ENCODE measurements at places on chromosomes 5 and 9.
A peak's percentile ranks its signal among the peaks of the same experiment; 100 is the strongest.

GRCh38 chr5:137836997-137837396 is 30.7 kb upstream of the MYOT start:
- DNase-seq = no peak

GRCh38 chr9:84939774-84940173 is 270.2 kb downstream of the NTRK2 start:
- no peak for DNase-seq

DNA sequence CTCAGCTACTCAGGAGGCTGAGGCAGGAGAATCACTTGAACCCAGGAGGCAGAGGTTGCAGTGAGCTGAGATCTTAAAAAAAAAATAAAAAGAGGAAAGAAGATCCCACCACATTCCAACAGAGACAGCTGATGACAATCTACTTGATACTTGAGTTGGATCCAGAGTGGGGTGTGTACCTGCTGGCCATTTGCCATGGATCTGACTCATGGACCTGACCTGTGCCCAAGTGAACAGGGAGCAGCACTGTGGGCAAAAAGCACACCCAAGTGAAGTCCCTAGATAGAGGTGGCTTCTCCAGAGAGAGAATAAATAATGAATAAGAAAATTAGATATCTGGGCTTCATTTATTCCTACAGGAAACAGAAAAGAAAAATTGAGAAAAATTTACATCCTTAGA is 81.2 kb upstream of the MIER3 start:
- DNase-seq = no peak

GRCh38 chr5:112511920-112512319 is 92.8 kb upstream of the EPB41L4A start:
- no peak for DNase-seq

- no peak for DNase-seq
Measured at GRCh38 chr9:133234577-133235322, 25.7 kb upstream of the OBP2B start.

- DNase-seq = no peak
Measured at GRCh38 chr9:82449986-82450385, 461.4 kb downstream of the SPATA31D1 start.

DNA sequence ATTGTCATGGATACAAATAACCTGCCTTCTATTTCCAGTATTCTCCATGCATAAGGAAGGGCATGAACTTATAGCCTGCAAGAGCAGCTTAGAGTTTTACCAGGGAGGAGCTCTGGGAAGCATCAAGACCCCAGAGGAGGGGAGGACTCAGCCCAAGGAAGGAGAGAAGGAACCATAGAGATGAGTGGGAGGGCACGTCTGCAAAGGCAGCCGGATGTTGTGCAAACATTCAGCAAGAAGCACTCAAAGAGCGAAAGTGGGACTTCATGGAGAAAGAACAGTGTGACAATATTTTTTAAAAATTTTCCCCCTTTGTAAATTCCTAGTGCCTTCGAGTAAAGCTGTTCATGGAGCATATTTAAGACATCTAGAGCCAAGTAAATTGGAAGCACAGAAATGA is 270.1 kb upstream of the PTGER4 start:
- no peak for DNase-seq

GRCh38 chr9:36138901-36139300 is 2.4 kb downstream of the GLIPR2 start:
- DNase-seq = no peak

DNA sequence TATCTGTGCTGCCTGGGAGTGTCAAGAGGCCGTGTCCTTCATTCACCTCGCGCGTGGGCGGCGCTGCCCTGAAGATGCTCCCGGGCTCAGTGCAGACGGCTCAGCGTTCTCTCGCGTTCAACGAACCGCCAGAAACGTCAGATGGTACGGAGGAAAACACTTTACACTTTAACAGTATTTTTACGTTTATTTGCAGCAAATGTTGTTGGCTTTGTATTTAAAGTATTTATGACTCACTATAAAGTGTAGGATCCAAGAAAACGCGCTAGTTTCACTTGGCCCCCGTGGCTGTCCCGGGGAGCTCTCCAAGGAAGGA is 544 bp upstream of the ERCC6L2 start:
- peak; percentile 60 for DNase-seq

DNA sequence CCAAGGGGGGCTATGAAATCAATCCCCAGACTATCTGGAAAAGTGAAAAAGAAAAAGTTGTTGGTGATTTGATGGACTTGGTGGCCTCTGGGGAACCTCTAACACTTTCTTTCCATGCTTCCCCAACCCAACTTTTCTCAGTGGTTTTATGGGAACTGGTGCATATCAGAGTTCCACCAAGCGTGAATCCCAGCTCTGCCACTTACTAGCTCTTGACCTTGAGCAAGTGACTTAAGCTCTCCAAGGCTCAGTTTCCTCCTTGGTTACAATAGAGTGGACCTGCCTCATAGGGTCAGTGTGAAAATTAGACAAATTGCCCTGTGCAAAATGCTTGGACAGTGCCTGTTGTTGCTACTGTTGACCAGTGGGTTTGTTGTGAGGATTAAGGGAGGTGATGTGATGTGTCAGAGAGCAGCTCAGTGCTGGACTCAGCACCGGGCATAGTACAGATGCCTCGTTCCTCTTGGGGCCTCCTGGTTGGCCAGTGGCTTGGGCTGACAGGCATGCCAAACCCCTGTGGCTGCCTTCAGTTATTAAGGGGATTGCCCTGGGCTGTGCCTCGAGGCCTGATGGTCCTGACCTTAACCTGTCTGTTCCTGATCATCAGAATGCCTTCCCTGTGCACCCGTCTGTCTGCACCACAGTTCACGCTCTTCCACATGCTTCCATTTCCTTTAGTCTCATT is 49.3 kb downstream of the COL15A1 start:
- no peak for DNase-seq

- no peak for DNase-seq
Measured at GRCh38 chr5:87627363-87627762, 214.6 kb upstream of the CCNH start.

DNA sequence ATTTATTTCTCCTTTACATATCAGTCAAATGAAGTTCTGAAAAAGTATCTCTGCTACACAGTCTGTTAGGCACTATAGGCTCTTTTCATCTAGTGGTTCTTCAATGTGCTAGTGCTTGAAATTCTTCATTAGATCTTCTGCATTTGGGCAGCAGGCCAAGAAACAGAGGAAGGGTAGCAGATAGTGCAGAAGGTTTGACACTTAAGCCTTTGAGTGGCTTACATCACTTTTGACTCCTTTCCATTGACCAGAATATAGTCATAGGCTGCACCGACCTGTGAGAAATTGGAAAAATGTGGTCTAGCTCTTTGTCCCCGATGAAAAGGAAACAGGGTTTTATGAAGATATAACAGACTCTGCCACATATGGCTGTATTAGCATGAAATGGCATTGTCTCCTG is 459.5 kb upstream of the PTGER4 start:
- DNase-seq = no peak

DNA sequence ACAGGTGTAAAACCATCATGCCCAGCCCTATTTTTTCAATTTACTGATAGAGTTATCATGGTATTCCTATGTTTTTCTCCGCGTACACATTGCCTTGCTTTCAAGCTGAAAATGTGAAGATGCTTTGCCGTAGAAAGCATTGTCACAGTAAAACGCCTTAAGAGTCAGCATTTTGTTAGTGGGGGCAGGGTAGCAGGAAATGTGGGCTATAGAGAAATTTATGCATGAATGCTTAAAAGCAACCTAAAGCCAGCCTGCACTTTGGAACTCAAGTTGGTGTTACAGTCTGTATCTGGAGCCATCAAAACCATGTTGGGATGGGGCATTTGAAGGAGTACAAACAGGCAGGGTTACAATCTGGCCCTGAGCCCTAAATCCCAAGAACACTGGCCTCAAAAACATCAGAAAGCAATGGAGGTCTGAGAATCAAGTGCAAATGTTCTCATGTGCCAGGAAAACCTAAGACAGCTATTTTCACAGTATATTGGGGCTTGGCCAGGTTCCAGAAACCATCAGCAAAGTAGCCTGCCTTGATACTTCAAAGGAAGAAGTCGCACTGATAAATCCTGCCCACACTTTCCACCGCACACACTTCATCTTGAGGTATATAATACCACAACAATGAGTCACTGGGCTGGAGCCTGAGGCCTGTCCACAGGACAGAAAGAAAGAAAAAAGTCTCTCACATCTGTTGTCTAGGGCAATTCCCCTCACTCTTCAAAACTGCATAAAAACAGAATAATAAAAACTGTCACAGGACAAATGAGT is 313.8 kb downstream of the ENC1 start:
- DNase-seq = peak; percentile 17

- DNase-seq = no peak
Measured at GRCh38 chr5:129909225-129909624, 5.0 kb downstream of the CHSY3 start.

DNA sequence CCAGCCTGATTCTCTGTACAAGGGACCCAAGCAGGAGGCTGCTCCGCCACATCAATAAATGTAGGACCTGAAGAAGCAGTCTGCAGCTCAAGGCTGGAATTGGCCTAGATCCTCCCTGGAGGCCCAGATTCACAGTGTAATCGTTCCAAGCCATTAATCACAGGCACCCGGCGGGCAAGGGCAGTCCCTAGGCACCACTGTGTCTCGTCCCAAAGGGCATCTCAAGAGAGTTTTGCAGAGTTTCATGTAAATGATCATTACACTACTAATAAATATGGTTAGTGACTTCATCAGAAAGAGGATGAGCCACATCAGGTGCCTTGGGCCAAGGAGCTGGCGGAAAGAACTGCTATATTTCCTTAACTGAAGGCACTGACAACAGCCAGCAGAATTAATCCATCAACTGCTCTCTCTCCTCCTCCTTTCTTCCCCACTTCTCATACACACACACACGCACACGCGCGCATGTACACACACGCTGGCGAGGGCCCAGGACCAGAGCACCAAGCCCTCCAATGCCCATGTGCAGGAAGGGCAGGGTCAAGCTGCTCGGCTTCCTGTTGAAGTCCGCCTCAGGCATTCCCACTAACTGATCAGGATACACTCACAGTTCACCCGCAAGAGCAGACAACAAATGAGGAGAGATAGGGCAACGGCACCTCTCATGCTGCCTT is 33.9 kb downstream of the GNAQ start:
- DNase-seq = no peak

DNA sequence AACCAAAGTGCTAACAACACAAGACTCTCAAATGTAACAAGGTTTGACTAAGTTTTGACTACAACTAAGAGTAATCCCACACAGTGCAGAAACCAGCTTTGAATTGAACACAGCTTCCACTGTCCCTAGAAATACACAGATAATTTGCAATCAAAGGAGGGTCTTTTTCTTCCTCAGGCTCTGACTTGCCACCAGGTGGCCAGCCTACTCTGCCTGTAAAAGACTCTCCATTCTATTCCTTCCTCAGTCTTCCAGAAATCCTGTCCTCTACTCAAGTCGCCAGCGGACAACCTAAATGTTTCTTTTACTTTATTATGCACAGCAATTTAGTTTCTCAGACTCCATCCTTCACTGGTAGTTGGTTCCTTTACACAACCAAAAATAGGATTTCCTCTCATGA is 32.2 kb upstream of the MCTP1 start:
- DNase-seq = no peak

GRCh38 chr5:143213851-143214363 is 189.6 kb downstream of the NR3C1 start:
- no peak for DNase-seq

DNA sequence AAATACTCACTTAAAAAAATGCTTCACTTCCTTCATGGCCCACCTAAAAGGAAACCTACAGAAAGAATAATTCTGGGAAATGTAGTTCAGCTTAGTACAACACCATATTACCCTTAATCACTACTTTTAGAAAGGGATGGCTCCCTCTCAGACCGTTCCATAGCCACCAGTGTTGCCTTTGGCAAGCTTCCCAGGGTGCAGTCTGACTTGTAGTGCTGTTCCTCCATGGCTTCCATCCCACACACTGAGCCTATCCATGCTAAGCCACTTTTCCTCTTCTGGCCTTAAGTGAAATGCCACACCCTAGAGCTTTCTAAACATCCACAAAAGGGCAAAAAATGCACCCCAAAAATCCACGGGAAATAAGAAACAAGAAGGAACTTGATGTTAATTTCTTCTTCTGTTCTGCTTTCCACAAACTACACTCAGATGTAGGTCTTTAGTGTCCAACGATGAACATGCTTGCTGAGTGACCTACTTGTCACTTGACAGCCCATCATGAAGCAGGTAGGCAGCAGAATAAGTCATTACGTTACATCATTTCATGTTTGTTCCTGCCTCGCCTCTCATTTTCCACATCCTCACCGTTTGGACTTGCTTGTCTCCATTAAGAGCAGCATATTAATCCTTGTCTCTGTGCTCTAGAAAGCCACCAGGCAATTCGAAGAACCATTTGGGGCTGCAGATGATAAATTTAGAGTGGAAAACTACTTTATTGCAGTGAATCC is 391.1 kb upstream of the GRAMD2B start:
- no peak for DNase-seq

DNA sequence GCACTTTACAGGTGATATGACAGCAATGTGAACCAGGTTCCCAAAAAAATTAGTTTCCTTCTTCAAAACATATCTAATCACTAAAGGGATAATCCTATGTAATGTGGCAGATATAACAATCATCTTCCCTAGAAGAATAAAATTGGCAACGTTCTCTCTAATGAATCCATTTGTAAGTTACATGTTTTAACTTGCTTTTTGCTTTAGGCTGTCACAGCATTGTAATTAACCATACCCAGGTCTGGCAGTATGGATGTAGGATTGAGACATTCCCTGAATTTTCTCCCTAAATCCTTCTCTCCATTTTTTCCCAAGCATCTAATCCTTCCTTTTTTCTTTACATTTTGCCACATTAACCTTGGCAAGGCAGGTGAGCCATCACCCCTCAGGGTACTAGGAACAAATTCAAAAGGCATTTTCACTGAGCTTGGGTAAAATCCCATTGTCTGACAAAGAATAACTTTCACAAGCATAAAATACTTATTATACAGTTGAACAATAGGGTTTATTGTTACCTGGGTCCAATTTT is 548.3 kb downstream of the SEMA5A start:
- DNase-seq = no peak

GRCh38 chr5:169754737-169755136 is 117.7 kb downstream of the DOCK2 start:
- no peak for DNase-seq

DNA sequence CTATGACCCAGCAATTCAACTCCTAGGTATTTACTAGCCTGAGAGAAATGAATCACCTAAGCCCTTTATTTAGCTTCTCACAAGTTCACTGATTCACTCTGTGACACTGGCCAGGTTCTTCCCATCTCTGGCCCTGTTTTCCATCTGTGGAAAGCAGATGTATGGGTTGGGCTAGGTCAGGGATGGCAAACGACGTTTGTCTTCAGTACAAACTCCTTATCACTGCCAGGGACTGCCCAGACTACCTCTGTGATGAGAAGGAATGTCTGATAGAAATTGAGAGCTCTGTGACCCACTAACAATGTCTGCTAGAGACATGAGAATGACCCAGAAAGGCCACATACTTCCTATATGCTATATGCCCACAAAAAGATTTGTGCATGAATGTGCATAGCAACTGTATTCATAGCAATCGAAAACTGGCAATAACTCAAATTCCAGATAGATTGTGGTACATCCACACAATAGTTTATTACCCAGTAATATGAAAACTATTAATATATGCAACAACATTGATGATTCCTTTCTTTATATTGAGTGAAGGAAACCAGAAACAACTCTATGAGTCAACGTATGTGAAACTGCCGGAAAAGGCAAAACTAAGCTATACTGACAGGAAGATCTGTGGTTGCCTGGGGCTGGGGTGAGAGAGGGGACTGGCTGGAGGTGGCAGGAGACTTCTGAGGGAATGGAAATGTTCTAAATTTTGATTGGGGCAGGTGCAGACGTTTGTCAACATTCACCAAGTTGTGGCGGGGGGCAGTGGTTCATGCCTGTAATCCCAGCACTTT is 32.0 kb upstream of the ADAM19 start:
- peak; percentile 29 for DNase-seq

- DNase-seq = no peak
Measured at GRCh38 chr9:127340721-127341120, 56.2 kb upstream of the SLC2A8 start.

GRCh38 chr9:28832168-28832770 is 1259.0 kb upstream of the C9orf72 start:
- DNase-seq = no peak
